Activated CD4-positive, alpha-beta T cell treated with anti-CD3 and anti-CD28 coated beads for 4 hours (primary cell): ENCODE measurements at places on chromosomes 7 and 10.

DNA sequence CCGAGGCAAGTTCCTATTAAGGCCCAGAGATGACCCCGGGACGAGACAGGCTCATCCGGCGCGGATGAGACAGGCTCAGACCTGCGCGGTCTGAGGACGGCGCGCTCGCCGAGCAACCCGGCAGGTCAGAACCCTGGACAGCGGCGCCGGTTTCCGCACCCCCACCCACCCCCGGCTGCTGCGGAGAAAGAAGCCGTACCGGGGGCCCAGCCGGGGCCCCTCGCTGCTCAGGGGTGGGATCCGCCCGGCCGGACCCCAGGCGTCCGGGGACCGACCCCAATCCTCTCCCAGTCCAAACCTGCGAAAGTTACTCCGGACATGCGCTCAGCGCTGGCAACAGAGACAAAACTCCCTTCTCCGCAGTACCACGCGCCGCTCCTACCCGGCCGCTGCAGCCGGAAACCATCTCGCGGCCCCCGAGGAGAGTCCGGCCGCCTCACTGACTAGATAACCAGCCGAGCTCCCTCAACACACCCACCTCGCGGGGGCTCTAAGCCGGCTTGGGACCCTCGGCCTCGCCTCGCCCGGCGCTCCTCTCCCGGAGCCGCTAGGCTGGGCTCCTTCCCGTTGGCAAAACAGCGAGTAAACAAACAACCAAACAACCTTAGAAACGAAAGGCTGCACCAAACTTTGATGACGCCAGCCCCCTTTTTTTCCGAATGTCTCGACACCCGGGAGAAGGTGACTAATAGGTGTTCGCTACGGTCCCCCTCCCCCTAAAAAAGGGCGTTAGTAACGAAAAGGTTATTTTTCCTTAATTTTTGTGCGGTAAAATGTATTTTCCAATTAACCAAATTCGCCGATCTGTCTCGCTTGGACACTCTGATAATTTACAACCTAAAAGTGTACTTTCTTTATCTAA lies 2.3 kb upstream of the DRGX start:
- DNase-seq: peak; percentile 34

- DNase-seq: no peak
Observed at GRCh38 chr10:125882596-125882995, 1.5 kb upstream of the DHX32 start.

- DNase-seq: no peak
Observed at GRCh38 chr7:157464971-157465886, 128.4 kb downstream of the DNAJB6 start.

- no peak for DNase-seq
Observed at GRCh38 chr7:147912946-147913638, 677.5 kb upstream of the C7orf33 start.

GRCh38 chr7:105996860-105997737 lies 34.0 kb downstream of the CDHR3 start:
- DNase-seq: no peak
